T-helper 1 cell treated with Interleukin-12 subunit alpha and Interleukin-12 subunit beta and Interleukin-4 antibody, amounts not matched to agents 30 ng/mL and 1 ng/mL, for 36 hours (primary cell): ENCODE measurements at places on chromosomes 3 and 15. TPM values are rescaled to one million over a fixed set of nuclear protein-coding genes. Genes with fewer than 3 reads are reported as not detected.

PRR20G gene
- total RNA-seq = not detected in 2 replicates

RYR3 gene
- total RNA-seq = not detected in 2 replicates

PAQR9 gene
- total RNA-seq = not detected in 2 replicates

GPR160 gene
- 5.1 and 6.5 TPM in 2 replicates for total RNA-seq

CCR9 gene
- not detected in 2 replicates for total RNA-seq

ARGFX gene
- not detected in 2 replicates for total RNA-seq

GPR27 gene
- total RNA-seq = 0.46 and 0.51 TPM in 2 replicates

IGSF11 gene
- 0.78 and 0.95 TPM in 2 replicates for total RNA-seq

CACNA1D gene
- 0.41 and 1.3 TPM in 2 replicates for total RNA-seq

SLC22A14 gene
- not detected in 2 replicates for total RNA-seq

RCCD1 gene
- total RNA-seq = 21.9 and 22.1 TPM in 2 replicates

GAP43 gene
- total RNA-seq = not detected in 2 replicates

FBXW12 gene
- total RNA-seq = not detected in 2 replicates

PLXNA1 gene
- 15.8 and 16.1 TPM in 2 replicates for total RNA-seq

CPNE9 gene
- total RNA-seq = 0.22 and 0.59 TPM in 2 replicates

ZPLD1 gene
- total RNA-seq = not detected in 2 replicates

TGM5 gene
- total RNA-seq = 0.20 and 0.39 TPM in 2 replicates

LXN gene
- total RNA-seq = 12.0 and 13.1 TPM in 2 replicates

CYP1A2 gene
- total RNA-seq = not detected in 2 replicates

TIPIN gene
- total RNA-seq = 25.1 and 28.8 TPM in 2 replicates

LRRC34 gene
- 1.5 and 1.9 TPM in 2 replicates for total RNA-seq

KNSTRN gene
- total RNA-seq = 38.0 and 42.7 TPM in 2 replicates

CCDC191 gene
- 2.6 and 3.6 TPM in 2 replicates for total RNA-seq

THSD4 gene
- not detected in 2 replicates for total RNA-seq

FANCD2OS gene
- not detected in 2 replicates for total RNA-seq

MORC1 gene
- total RNA-seq = not detected in 2 replicates

PROS1 gene
- total RNA-seq = 1.1 and 1.2 TPM in 2 replicates

TNNC1 gene
- total RNA-seq = 0.74 and 1.3 TPM in 2 replicates

SHF gene
- total RNA-seq = 2.2 and 2.8 TPM in 2 replicates

PTH1R gene
- total RNA-seq = not detected in 2 replicates

LRTM1 gene
- not detected in 2 replicates for total RNA-seq

MNS1 gene
- not detected in 2 replicates for total RNA-seq

XPC gene
- total RNA-seq = 45.8 and 56.0 TPM in 2 replicates

MEGF11 gene
- 0.78 TPM in 1 of 2 replicates, not detected in the other for total RNA-seq

MESP1 gene
- 0.85 and 1.3 TPM in 2 replicates for total RNA-seq

C15orf40 gene
- total RNA-seq = 23.4 and 26.4 TPM in 2 replicates

SKOR1 gene
- total RNA-seq = 0.22 TPM in 2 replicates

RARB gene
- total RNA-seq = not detected in 2 replicates

RYK gene
- 8.7 and 10.5 TPM in 2 replicates for total RNA-seq

RASL12 gene
- not detected in 2 replicates for total RNA-seq
